Thymus (tissue), 14 donors: ENCODE measurements at places on chromosomes 2 and 18. TPM values are rescaled to one million over a fixed set of nuclear protein-coding genes. Genes with fewer than 3 reads are reported as not detected.
A peak's percentile ranks its signal among the peaks of the same experiment; 100 is the strongest.

GRCh38 chr2:8004250-8004681, 677.6 kb upstream of the ID2 start:
- DNase-seq, result no peak

DNA sequence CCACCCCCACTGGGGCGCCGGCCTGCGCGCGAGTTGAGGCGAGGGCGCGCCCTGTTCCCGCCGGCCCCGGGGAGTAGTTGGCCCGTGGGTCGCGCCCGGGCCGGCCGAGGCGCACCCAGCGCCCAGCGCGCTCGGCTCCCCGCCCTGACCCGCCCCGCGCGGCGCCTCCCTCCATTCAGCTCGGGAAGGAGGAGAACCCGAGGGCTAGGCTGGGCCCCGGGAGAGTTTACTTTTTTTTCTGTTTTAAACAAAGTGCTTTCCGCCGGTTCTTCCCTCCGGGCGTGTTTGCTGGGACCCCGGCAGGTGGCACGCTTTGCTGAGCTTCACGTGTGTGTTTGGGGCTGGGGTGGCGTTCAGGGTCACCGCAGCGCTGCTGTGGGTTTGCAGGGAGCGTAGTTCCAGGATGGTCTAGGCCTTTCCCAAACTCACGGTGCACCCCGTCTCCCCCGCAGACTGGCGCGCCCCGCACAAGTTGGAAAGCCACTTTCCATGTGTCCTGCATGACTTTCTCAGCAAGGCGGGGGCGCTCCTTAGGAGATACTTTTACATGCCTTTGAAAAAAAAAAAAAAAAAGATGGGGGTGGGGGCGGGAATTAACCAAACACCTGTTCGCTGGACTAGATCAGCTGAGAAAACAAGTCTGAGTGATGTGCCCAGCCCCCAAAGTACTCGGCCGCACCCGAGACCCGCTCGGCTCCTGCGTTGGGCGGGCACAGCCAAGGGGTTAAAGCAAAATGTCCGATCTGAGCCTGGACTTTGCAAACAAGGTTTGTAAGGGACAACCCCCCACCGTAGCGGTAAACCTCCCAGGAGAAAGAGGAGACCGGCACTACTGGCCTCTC, 825 bp downstream of the ITGA6 start:
- peak; percentile 72 for DNase-seq

DNA sequence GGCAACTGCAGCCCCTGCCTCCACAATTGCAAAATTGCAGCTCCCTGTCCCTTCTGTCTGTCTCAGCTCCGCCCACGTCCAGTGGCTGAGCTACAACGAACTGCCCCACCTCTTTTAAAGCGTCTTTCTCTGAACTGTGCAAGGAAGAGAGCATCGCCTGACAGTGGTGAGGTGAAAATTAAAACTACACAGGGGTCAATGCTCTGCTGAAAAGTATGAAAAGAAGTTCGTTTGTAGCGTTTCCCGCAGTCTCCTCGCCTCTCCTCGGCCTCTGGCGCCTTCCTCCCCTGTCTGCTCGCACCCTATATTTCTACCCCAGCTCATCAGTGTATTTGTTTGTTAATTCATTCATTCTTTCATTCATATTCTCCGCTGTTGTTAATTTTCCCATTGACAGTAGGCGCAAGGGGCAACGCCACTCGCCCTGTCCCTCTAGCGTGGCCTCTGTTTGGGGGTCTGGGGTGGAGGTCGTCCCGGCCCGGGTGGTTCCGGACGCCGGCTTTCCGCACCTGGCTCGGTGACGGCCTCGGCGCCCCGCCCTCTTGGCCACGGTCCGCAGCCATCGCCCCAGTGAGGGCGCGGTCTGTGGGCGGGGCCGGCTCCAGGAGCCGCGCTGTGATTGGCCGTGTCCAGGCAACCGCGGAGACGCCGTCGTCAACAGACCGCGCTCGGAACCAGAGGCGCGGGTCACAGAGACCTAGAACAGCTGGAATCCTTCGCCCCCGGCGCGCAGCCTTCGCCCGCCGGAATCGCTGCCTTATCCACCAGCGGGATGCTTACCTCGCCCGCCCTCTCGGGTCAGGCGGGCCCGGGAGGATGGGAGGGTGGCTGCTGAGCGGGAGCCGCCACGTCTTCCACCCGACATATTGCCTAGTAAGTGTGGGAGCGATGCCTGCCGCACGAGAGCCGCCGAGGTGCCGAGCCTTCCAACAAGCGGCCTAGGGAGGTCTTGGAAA, at the start of gene VWA3B:
Gene VWA3B, plus strand, starts transcription at position 677 of the 956 bp plus-strand sequence. CDS start 5,926 bp downstream, outside the sequence.
- peak; percentile 40 for DNase-seq

- DNase-seq, result no peak
Measured at GRCh38 chr2:13201924-13202323, 485.2 kb downstream of the TRIB2 start.

- no peak for DNase-seq
Measured at GRCh38 chr2:94982675-94983074, 42.8 kb upstream of the MAL start.

GRCh38 chr2:45180779-45181178, 171.5 kb upstream of the SIX2 start:
- no peak for DNase-seq

- peak; percentile 33 for DNase-seq
Measured at GRCh38 chr18:50879302-50880118, 592 bp downstream of the ME2 start.

STK17B gene
- 130 TPM for total RNA-seq

LINC00305 gene
- 0.05 TPM for total RNA-seq

KIF1A gene
- total RNA-seq, result 0.42 TPM
